ENCODE measurements at places on chromosomes 3 and 15.

GRCh38 chr15:80242132-80242769, 9.8 kb downstream of the CTXND1 start:
- DNase-seq = no peak

DNA sequence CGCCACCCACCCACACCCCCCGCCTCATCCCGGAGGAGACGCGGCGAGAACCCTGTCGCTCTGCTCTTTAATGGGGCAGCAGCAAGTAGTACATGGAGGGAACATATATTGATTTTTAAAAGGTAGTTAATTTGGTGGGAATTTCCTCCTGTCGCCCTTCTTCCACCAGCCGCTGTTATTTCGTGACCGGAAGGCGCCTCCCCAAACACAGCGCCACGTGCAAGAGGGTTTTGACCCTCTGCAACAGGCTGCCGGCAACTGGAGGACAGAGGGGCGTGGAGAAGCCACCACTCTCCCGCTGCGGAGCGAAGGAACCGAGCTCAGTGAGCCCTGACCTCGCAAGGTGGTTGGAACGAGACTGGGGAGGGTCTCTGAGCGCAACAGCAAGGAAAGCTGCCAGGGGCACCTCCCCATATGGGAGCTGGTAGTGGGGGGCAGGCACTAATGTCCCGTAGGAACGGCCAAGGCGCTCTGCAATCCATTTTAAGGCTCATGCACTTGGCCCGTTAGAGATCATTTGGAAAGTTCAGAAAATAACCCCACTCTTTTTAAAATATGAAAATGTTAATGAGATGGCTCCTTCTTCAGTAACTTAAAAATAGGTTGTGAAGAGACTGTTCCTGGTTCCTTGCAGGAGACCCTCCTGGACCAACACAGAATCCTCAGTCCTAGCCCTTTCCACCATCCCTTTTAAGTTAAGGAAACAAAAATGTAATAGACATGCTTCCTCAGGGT, 4.3 kb downstream of the ONECUT1 start:
- no peak for DNase-seq

- no peak for DNase-seq
Measured at GRCh38 chr15:80455051-80455648, 51.0 kb downstream of the ARNT2 start.

DNA sequence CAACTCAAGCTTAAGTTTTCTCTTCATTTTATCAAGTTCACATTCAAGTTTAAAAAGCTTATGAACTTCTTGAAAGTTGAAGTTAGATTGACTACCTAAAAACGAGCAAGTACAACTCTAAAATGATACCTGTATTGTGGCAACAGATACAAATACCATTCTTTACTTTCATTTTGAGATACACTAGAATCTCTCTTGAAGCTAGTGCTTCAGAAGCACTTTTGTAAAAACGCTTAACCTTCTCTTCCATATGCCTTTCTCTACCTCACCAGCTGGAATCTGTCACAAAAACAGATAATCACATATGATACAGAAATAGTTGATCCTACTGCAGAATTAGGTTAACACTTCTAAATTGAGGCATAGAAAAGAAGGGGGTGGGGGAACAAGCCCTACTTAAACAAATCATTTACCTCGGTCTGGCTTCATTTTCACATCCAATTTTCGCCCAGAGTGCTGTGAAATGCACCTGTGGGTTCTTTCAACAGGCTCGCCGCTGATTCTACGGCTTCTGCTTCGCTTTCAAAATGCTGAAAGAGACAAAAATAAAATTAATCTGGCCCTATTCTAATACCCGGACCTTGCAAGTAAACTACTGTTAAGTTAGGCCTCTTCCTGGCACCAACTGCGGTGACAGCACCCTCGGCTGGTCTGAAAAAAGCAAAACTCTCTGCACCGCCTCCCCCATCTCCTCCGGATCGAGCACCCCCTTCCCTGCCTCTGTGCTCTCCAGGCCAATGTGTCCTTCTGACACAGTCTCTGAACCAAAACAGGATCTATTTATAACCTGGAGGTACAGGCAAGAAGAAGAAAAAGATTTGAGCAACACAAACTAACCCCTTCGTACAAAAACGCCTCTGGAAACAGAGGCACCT, 1.4 kb downstream of the ATOSA start:
- peak; percentile 74 for DNase-seq

DNA sequence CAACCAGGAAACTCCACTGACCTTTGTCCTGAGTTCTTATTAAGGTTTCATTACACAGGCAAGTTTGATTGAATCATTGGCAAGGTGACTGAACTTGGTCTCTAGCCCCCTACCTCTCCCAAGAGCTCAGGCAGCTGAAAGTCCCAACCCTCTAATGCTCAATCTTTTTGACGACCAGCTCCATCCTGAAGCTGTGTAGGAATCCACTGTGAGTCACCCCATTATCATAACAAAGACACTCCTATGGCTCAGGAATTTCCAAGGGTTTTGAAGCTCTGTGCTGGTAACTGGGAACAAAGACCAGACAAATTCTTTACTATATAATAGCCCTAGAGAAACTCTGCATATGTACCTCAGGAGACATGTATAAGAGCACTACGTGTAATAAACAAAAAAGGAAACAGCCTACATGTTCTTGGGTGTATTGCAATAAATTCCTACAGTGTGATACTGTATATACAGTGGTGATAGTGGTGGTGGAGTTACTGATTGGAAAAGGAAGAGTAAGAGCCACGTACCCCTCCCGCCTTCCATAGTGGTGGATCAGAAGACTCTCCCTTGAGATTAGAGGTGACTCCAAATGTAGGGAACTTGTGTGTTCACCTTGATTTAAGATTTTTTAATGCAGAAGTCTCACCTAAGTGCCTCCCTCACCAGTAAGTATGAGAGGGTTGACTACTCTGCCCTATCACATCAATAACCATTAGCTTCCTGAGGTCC, 116.6 kb downstream of the ST8SIA2 start:
- DNase-seq = no peak

DNA sequence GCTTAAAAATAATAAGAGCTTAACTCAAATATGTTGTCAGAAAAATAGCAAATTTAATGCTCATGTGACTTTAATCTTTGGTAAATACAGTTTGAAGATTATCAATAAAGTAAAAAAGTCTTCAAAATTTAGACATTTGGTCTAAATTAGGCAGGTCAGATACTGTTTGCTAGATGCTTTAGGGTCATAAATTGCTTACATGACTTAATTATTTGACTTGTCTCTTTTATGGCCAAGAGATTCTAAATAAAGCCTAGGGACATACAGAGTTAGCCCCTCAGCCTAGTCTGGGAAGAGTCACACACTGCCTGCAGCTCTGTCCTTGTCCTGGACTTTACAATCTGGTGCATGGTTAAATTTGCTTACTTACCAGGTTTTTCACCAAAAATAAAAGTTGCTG, 198.3 kb upstream of the LRRFIP2 start:
- no peak for DNase-seq

GRCh38 chr3:51568996-51569395, 30.5 kb downstream of the RAD54L2 start:
- no peak for DNase-seq

- no peak for DNase-seq
Measured at GRCh38 chr3:42101481-42101880, 10.3 kb downstream of the TRAK1 start.

GRCh38 chr3:105387122-105387751, 20.5 kb downstream of the ALCAM start:
- DNase-seq = no peak

DNA sequence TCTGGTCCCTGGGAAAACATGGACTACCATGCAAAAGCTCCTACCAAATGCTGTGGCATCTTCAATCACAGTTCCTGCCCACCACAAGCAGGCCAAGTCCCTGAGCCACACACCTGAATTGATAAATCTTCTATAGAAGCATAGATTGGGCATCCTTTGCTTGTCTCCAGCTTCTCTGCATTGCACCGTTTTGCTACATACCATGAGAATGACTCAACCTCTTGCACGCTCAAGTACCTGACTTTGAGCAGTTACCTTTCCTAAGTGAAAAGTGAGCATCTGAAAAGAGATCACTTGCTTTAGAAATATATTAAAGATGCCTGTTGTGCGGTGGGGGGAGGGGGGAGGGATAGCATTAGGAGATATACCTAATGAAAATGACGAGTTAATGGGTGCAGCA, 31.3 kb downstream of the GATM start:
- DNase-seq = no peak

GRCh38 chr3:195591220-195591619, 7.5 kb upstream of the APOD start:
- DNase-seq = no peak

DNA sequence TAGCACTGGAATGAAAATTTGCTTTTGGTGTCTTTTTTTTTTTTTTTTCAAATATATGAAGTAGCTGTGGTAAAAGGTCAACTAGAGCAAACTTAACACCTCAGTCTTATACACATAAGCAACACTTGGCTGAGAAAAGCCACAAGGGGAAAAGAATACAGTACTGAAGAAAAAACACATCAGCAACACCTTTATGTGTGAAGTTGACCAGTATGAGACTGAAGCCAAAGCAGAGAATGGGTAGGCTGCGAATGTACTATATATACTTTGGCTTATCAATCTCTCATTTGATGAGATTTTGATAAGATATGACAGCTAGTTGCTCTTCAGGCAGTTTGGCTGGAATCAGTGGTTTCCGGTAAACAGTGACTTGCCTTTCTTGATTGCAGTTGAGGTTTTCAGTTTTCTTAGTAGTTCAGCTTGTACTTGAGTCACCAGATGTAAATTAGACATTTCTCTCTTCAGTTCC, 22.0 kb upstream of the ZCWPW2 start:
- peak; percentile 50 for DNase-seq

DNA sequence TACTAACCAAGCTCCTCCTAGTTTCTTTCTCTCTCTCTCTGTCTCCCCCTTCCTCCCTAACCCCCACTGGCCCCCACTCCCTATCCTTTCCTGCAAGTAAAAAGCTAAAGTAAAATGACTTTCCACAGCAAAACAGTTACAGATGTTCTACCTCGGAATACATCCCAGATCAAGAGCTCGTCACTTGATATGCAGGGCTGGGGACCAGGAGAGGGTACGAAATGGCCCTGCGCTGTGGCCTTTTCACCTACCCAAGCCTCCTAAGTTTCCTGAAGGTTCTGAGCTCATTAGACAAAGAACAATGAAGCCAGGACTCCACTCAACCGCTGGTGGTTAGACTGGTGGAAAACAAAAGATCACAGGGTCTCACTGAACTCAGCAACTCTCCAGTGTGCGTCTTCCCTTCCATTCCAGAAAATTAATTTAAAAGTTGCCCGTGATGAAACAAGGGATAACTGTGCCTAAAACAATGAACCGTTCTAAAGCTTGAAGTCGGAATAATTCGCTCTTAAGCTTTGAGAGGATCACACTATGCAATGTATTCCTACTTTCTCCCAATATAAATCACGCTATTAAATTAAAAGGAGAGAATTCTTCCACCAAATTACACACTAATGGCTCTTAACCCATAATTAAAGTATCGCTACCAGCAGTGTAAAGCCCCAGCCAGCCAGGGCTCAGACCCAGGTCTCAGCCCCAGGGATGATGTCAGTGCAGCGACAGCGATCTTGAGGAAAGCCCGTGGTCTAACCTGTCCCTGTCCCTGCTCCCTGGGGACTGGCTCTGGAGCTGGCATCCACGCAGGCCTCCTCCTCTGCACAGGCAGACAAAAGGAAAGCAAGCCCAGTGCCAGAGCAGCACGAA, 5.0 kb downstream of the VGLL4 start:
- no peak for DNase-seq

GRCh38 chr3:129432036-129432435, 3.6 kb upstream of the EFCAB12 start:
- no peak for DNase-seq

- no peak for DNase-seq
Measured at GRCh38 chr3:94349310-94349878, 286.5 kb downstream of the NSUN3 start.

DNA sequence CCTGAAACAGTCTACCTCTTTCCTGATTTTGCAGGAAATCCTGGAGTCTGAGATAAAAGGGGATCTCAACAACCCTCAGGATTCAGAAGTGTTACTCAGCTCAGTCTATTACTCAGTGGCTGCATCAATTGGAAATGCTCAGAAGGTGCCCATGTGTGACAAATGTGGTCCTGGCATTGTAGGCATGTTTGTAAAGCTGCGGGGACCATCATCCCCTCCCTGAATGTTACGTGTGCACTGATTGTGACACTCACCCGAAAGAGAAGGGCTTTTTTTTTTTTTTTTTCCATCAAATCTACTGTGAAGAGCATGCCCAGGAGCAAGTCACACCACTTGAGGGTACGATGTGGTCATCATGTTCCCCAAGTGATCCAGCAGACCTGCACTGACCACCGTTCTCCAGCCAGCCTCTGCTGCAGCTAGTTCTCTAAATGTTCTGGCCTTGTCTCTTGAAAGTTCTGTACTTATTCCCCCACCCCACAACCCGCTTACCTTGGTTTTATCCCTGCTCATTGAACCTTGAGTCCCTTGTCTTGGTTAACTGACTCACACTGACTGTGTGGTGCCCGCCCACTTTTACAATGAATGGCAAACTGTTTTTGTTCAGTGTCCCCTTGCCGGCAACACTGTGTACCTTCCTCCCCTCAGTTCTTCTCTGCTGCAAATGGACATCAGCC, 19.8 kb downstream of the ST3GAL6 start:
- no peak for DNase-seq

DNA sequence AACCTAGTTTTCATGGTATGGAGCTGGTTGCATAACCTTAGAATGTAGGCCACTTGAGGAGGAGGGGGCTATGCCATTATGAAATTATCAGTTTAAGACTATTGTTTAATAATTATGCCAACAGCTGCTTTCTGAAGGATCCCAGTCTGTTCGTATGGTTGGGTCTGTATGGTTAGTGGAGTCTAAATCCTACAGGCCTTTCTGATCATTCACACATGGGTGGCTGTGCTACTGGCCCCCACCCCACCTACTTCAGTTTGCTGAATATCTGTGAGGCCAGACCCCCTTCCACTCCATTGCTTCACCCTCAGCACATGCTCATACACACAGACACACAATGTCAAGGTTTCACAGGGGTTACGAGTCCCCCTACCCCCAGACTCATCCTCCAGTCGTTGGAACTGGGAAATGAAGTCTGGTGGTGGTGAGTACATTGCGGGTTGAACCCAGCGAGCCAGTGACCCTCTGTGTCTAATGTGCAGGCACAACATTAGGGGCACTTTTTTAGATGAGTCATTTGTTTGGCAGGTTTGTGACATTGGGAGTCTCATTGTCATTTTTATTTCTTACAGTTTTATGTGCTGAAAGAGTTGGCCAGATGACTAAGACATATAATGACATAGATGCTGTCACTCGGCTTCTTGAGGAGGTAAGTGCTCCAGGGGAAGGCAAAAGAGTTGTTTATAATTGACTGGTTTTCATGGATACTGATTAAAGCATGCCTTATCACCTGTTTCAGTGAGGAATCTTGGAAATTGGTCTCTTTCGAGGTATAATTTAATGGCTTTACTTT, 85.3 kb downstream of the TRAK1 start:
- DNase-seq = no peak

DNA sequence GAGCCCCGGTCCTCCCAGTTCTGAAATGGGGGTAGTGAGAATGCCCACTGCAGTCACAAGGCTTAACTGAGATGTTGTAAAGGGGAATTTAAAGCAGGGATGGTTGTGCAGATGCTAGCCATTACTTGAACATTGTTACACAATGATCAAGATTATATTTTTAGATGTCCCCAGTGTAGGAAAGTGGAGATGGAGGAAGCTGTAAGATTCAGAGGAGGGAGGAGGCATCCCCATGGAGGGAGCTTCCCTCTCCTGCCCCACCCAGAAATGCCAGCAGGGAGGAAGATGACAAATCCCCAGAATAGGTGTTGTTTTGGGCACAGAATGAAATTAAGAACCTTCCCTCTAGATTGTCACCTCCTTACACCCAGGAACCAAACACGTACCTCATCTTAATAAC, 46.1 kb downstream of the EFCAB12 start:
- DNase-seq = no peak
